Liver (tissue), 10 donors: ENCODE measurements at places on chromosomes 2 and 18. TPM values are rescaled to one million over a fixed set of nuclear protein-coding genes. Genes with fewer than 3 reads are reported as not detected.

The SERPINB10 gene
- 4.6 TPM for total RNA-seq

The RAD51AP2 gene
- total RNA-seq = 0.25 TPM

The BMP10 gene
- 9.5 TPM for total RNA-seq

The CNGA3 gene
- total RNA-seq = not detected

The ASPRV1 gene
- 0.75 TPM for total RNA-seq

- H3K27ac ChIP-seq = no peak overlapping the region
- H3K4me3 ChIP-seq = no peak overlapping the region
- H3K36me3 ChIP-seq = no peaks in the 10 kb centered on the region
Observed at GRCh38 chr2:64704996-64705395, 51.3 kb upstream of the SERTAD2 start.

DNA sequence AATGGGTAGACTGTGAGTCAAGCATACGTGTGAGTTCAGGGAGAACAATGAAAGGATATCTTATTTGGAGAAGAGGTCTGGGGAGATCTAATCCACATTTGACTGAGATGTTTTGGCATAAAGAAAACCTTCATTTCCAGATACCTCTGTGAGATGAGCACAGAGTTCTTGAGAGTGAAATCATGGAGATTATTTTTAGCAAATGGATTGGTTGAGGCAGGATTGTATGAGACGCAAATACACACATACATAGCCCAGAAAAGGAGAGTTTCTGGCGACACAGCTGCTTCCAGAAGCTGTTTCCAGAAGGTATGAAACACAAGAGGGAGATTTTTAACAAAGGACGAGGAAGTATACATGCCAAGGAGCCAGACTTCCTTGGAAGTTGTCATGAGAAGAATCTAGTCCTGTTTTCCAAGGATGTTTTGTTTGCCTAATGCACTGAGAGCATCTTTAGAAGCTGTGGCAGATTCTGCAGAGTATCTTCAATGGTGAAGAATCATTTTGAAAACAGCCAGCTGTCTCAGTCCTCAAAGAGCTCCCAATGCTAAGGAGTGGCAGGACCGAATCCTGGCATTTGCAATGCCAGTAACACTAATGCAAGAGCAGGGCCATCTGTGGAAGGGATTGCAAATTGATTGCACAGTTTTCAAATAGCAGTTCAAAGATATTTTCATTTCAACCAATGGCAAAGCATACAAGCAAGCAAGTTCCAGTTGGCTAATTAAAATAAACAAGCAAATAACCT lies 177.2 kb downstream of the SETBP1 start:
- H3K4me1 ChIP-seq = peaks cover 12% of the 10 kb centered on the region
- H3K27ac ChIP-seq = no peak overlapping the region
- H3K36me3 ChIP-seq = no peaks in the 10 kb centered on the region

GRCh38 chr2:33598561-33599174 lies 431 bp downstream of the FAM98A start:
- peaks cover 16% of the 10 kb centered on the region for H3K4me1 ChIP-seq
- no peaks in the 10 kb centered on the region for H3K27me3 ChIP-seq
- peak overlapping the region; percentile 86 for H3K27ac ChIP-seq
- DNase-seq = peak; percentile 44
- H3K4me3 ChIP-seq = peak overlapping the region; percentile 94

GRCh38 chr2:201955702-201956141 lies 77.9 kb upstream of the FZD7 start:
- DNase-seq = no peak
- H3K4me1 ChIP-seq = no peaks in the 10 kb centered on the region
- H3K4me3 ChIP-seq = no peak overlapping the region
- H3K27ac ChIP-seq = no peak overlapping the region
- H3K27me3 ChIP-seq = no peaks in the 10 kb centered on the region

DNA sequence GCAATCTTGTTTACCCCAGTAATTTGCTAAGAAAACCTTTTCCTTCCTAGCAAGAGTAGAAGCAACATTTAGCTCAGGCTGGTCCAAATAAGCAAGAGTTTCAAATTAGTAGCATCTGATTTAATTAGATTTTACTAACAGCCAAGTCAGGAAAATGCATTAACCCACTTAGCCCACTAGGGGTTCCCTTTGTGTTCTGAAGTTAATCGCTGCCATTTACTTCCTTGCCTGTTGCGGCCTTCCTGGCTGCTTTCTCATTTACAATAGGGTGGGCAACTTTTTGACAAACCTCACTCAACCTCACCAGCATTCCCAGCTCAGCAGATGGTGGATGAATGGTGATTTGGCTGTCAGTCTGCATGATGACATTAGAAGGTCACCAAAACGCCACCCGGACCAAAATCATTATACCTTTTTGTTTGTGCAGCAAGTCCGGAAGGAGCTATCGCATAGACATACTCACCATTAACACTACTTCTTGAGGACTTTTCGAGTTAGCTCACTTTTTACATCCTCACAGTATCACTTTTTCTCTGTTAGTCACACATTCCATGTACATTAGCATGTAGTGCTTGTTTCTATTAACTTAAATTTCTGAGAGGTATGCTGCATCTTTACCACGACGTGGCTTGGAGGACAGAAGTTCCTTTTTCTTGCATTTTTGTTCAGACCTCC lies 101.5 kb upstream of the SETBP1 start:
- DNase-seq = no peak
- no peaks in the 10 kb centered on the region for H3K27me3 ChIP-seq
- no peak overlapping the region for H3K27ac ChIP-seq
- H3K4me1 ChIP-seq = no peaks in the 10 kb centered on the region
- no peak overlapping the region for H3K4me3 ChIP-seq
- no peaks in the 10 kb centered on the region for H3K36me3 ChIP-seq

GRCh38 chr2:3489764-3490115 lies 29.6 kb downstream of the ADI1 start:
- no peak overlapping the region for H3K4me3 ChIP-seq
- no peak for DNase-seq
- H3K36me3 ChIP-seq = no peaks in the 10 kb centered on the region

GRCh38 chr2:161915121-161915520 lies 158.9 kb downstream of the DPP4 start:
- no peaks in the 10 kb centered on the region for H3K36me3 ChIP-seq
- no peak overlapping the region for H3K27ac ChIP-seq
- no peak for DNase-seq

DNA sequence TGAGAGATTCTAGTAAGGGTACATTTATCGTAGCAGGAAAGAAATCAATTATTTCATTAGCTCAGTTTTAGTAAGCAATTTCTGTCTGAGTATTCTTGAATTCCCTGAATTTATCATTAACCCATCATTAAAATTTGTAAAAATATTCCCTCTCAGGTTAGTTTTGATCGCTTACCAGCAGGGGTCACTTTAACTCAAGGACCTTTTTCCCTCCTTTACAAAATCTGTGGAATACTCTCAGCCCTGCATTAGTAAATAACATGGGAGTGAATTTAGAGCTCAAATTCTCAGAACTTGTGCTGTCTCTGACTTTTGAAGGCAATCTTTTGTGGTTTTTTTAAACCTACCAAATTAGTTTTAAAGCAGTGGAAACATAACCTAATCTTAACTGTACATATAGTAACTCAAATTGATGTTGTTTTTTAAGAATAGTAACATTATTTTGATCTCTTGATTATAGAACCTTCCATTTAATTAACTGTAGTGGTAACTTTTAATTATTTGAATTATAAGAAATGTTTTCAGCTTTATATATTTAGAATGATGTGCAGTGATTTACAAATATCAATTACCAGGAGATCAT lies 97.2 kb downstream of the AGPS start:
- no peak for DNase-seq
- no peak overlapping the region for H3K4me3 ChIP-seq
- no peaks in the 10 kb centered on the region for H3K27me3 ChIP-seq
- no peaks in the 10 kb centered on the region for H3K4me1 ChIP-seq
- no peak overlapping the region for H3K27ac ChIP-seq

DNA sequence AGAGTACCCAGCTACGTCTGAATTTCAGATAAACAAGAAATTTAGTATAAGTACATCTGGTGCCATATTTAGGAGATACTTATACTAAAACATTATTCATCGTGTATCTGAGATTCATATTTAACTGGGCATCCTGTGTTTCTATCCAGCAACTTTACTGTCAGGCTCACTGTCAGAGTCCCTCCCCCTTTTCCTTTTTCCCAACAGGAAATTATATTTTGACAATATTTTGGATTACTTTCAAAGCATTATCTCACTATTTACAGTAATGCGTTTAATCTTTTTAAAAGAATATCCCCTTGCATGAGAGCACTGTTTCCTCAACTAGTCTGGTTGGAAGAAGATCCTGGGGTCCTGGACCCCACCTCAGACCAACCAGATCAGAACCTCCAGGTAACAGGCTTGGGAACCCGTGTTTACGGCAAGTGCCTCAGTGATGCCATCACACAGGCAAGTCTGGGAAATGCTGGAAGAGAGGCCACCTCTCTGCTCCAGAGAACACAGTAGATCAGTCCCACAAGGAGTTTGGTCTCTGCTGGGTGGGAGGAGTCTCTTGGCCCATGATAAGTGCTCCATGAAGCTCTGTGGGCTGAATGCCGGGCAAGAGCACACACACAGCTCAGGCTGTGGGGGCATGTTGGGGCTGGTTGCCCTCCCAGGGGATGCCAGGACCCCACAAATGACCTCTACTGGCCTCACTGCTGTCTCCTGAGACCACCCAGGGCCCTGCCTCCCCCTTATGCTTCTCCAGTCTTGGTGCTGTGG lies 84.2 kb upstream of the UXS1 start:
- H3K27me3 ChIP-seq = no peaks in the 10 kb centered on the region
- no peak overlapping the region for H3K27ac ChIP-seq
- no peaks in the 10 kb centered on the region for H3K36me3 ChIP-seq

DNA sequence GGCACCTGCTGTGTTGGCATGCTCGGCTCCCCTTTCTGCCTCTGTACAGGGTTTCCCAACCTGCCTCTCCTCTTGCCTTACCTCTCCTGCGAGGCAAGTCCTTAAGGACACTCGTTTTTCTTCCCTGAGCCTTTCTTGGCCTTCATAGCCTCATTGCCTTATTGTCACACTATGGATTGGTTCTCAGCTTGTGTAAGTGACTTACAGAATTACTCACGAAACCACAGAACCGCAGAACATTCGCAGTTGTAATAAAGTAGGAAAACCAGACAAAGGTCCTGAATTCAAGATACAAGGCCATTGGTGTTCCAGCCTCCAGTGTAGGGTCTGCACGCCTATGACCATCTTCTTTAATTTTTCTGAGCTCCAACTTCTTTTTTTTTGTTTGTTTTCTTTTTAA lies 317.6 kb upstream of the SMIM21 start:
- H3K4me3 ChIP-seq = no peak overlapping the region
- no peaks in the 10 kb centered on the region for H3K36me3 ChIP-seq
- DNase-seq = no peak

GRCh38 chr2:73249636-73250035 lies 15.5 kb downstream of the CCT7 start:
- no peaks in the 10 kb centered on the region for H3K4me1 ChIP-seq
- peaks cover 84% of the 10 kb centered on the region for H3K36me3 ChIP-seq
- H3K4me3 ChIP-seq = no peak overlapping the region
- H3K27ac ChIP-seq = no peak overlapping the region

DNA sequence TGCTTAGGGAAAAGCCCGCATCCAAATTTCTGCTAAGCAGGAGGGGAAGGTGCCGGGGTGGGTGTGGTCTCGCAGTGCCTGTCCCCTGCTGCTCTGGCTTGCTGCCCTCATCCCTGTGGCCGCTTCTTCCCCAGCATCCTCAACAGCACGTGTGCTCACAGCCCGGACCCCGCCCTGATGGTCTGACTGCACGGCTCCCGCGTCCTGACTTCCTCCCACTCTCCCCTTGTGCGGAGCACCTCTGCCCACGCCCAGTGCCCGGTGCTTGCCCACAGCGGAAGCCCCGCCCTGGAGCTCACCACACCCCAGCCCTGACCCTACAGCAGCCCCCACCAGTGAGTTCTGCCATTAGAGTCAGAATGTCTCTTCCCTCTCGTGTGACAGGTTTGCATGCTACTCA lies 277.9 kb downstream of the NDUFA10 start:
- H3K4me3 ChIP-seq = no peak overlapping the region
- no peaks in the 10 kb centered on the region for H3K27me3 ChIP-seq
- H3K27ac ChIP-seq = no peak overlapping the region
- no peaks in the 10 kb centered on the region for H3K36me3 ChIP-seq

GRCh38 chr2:125643128-125643527 lies 1012.8 kb upstream of the GYPC start:
- H3K36me3 ChIP-seq = no peaks in the 10 kb centered on the region
- no peak for DNase-seq
- no peaks in the 10 kb centered on the region for H3K27me3 ChIP-seq
- no peak overlapping the region for H3K4me3 ChIP-seq
- H3K4me1 ChIP-seq = no peaks in the 10 kb centered on the region
- H3K27ac ChIP-seq = no peak overlapping the region

- H3K27me3 ChIP-seq = no peaks in the 10 kb centered on the region
- no peak for DNase-seq
- no peaks in the 10 kb centered on the region for H3K36me3 ChIP-seq
- H3K27ac ChIP-seq = no peak overlapping the region
Observed at GRCh38 chr2:188119112-188119838, 172.4 kb upstream of the GULP1 start.

- H3K4me1 ChIP-seq = peaks cover 11% of the 10 kb centered on the region
- no peaks in the 10 kb centered on the region for H3K36me3 ChIP-seq
- peak overlapping the region; percentile 98 for H3K27ac ChIP-seq
- peak overlapping the region; percentile 93 for H3K4me3 ChIP-seq
- DNase-seq = no peak
Observed at GRCh38 chr2:26033270-26033817, 540 bp upstream of the RAB10 start.

- no peak for DNase-seq
- H3K4me3 ChIP-seq = no peak overlapping the region
- H3K27me3 ChIP-seq = no peaks in the 10 kb centered on the region
- no peaks in the 10 kb centered on the region for H3K36me3 ChIP-seq
Observed at GRCh38 chr2:238978497-238978896, 130.6 kb downstream of the TWIST2 start.

GRCh38 chr2:120398996-120399888 lies 53.3 kb downstream of the INHBB start:
- H3K27me3 ChIP-seq = no peaks in the 10 kb centered on the region
- no peak overlapping the region for H3K27ac ChIP-seq
- no peak overlapping the region for H3K4me3 ChIP-seq
- no peak for DNase-seq

DNA sequence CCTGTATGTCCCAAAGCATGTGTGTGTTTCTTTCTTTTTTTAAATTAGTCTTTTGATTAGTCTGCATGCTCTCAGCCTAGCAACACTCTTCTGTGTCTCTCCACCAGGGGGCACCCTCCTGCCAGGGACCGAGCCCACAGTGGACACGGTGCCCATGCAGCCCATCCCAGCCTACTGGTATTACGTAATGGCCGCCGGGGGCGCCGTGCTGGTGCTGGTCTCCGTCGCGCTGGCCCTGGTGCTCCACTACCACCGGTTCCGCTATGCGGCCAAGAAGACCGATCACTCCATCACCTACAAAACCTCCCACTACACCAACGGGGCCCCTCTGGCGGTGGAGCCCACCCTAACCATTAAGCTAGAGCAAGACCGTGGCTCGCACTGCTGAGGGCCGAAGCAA lies 93.8 kb downstream of the NRP2 start:
- no peak overlapping the region for H3K4me3 ChIP-seq
- H3K36me3 ChIP-seq = peaks cover 2% of the 10 kb centered on the region
- no peak overlapping the region for H3K27ac ChIP-seq
- DNase-seq = peak; percentile 82
- no peaks in the 10 kb centered on the region for H3K4me1 ChIP-seq
